ENCODE measurements at places on chromosomes 4 and X.

GRCh38 chr4:97013711-97014110 is 1129.6 kb downstream of the STPG2 start:
- DNase-seq = no peak

GRCh38 chrX:117808426-117808825 is 308.2 kb downstream of the KLHL13 start:
- no peak for DNase-seq

DNA sequence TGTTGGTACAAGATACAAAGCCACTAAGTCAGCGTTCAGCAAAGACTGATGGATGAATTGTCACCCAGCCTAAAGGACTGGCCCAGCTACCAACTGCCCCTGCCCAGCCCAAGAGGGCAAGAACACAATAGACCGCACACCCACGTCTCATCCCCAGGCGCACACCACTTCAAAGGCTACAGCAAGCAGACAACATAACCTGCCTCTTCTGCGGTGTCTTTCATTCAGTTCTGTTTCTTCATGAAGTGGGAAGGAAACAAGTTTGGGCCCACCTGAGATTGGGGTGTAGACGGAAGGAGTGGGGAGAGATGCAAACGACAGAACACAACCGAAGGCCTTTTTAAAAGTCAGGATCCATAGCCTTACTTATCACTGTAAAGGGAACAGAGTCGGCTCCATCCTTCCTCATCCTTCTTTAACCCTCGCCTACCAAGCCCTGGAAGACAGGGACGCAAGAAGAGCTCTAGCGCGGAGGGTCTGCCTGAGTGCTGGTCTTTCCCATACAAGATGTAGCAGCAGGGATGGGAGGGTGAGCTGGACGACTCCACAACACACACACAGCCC is 691 bp downstream of the SCARB2 start:
- no peak for DNase-seq

DNA sequence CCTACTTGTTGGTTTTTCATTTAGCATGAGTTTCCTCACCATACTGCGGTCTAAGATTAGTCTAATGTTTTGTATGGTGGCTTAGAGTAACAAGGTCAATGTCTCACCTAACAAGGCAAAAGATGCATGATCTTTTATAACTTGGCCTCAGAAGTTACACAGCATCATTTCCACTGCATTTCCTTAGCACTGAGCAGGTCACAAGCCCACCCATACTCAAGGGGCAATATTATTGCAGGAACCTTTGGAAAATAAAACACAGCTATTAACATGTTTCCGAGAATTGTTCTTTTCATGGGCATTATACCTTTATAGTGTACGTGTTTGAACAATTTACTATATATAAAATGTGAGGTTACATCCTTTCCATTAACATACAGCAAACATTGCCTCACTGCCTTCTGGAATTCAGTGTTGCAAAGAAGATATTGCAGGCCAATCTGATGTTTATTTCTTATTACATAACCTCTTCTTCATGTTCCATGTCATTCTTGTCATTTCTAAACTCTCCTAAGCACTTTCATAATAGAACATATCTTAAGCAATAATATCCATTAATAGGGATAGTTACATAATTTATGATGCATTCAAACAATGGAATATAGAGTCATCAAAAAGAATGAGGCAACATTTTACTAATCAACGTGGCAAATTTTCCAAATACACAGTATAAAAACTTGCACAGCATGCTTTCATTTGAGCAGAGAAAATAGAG is 153.8 kb downstream of the AREG start:
- no peak for DNase-seq

- DNase-seq = no peak
Observed at GRCh38 chr4:173626277-173626676, 96.2 kb upstream of the HAND2 start.

GRCh38 chr4:186644737-186645261 is 78.9 kb downstream of the FAT1 start:
- DNase-seq = no peak

GRCh38 chr4:188171551-188171950 is 32.3 kb downstream of the TRIML1 start:
- no peak for DNase-seq

GRCh38 chr4:142281999-142282398 is 564.1 kb downstream of the INPP4B start:
- DNase-seq = no peak

DNA sequence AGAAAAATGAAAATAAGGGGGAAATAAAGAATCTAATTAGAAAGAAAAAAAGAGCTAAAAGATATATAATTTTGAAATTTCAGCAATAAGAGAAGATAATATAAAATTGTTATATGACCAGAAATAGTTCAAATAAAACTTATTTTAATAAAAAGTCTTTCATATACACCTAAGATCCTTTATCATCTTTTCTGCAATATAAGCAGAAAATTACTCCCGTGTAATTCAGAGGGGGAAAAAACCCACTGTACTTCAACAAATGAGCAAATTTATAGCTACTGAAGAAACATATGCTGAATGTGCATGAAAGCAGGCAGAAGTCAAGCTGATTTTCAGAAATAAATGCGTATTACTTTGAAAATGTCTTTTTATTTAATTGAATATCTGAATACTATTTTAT is 771.3 kb downstream of the FAT4 start:
- DNase-seq = no peak

GRCh38 chr4:119028296-119028695 is 107.3 kb upstream of the MYOZ2 start:
- no peak for DNase-seq

GRCh38 chr4:15692602-15693001 is 10.3 kb upstream of the BST1 start:
- no peak for DNase-seq

- DNase-seq = no peak
Observed at GRCh38 chrX:97308171-97308570, 424.5 kb downstream of the RPA4 start.

- no peak for DNase-seq
Observed at GRCh38 chrX:63652086-63652765, 132.8 kb downstream of the ARHGEF9 start.

DNA sequence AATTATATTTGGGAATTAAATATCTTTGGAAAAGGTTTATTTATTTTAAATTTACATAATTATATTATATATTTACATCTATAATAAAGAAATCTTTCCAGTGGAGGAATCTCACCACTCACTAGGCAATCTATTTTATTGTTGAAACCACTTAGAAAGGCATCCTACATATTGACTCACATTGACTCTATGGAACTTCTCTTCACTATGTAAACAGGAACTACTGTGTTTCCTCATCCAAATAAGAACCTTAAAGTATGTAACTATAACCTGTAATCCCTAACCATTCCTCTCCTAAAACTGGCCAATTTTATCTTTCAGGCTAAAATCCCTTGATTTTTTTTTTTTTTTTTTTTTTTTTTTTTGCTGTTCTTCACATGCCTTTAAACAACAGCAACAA is 268.7 kb downstream of the MAPK10 start:
- no peak for DNase-seq

GRCh38 chr4:96912716-96913115 is 1072.8 kb downstream of the PDHA2 start:
- no peak for DNase-seq

- DNase-seq = no peak
Observed at GRCh38 chr4:87108142-87108546, 112.3 kb downstream of the KLHL8 start.

DNA sequence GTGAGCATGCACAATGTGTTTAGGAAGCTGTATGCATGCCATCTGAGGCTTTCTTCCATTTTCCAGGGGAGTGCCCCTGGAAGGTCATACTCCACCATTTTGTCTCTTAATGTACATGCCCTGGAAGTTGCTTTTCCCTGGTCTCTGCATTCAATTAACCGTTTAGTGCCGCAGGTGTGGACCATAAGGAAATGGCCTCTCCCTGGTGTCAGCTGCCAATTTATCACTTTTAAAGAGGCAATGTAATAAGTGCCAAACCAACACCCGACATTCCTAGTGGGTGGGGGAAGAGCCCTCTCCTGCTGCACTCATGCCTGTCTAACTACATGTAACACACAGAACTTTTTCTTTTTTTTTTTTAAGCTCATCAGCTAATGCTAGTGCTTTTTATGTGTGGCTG is 7.1 kb upstream of the BST1 start:
- DNase-seq = no peak

DNA sequence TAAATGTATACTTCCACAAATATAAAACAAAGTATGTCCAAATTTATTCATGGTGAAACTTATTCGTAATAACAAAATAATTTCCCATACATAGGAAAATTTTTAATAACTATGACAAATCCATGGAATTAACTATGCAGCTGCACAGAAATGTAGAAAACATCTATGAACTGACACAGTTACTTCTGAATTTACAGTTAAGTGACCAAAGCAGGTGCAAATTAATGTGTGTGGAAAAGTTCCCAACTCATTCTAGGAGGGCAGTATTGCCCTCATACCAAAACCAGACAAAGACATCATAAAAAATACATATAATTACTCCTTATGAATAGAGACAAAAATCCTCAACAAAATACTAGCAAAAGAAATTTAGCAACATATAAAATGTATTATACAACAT is 12.5 kb downstream of the LDOC1 start:
- DNase-seq = no peak

- DNase-seq = no peak
Observed at GRCh38 chrX:64885850-64886249, 90.4 kb downstream of the ZC4H2 start.

DNA sequence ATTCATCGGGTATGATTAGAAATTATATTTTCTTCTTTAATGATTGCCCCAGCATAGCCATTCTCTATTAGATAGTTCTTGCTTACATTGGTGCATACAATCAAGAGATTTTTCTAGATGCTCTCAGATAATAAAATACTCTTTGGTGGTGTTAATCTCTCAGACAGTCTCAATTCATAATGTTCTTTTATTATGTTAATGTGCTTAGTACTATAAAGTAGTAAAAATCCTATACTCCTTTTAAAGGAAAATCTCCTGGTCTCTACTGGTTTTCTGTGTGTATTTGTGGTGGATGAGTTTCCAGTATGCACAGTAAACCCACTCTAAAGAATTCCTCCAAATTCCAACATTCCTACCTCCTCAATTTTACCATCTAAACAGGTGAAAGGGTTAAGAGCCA is 203.5 kb downstream of the FAT4 start:
- no peak for DNase-seq

GRCh38 chr4:3186609-3187008 is 62.4 kb upstream of the MSANTD1 start:
- no peak for DNase-seq

DNA sequence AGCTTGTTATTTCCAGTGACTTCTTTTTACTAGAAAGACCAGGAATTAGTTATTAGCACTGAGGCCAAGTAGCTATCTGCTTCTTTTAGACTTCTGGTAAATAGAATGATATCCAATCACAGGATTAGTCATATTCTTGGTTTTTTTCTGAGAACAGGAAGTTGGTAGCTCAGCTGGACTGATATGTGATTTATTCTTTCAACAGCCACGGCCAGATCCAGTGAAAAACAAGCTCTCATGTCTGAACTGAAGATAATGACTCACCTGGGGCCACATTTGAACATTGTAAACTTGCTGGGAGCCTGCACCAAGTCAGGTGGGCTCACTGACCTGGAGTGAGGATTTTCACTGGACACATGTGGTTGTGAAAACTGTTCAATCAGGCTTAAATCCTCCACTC is 48.6 kb downstream of the PDGFRA start:
- DNase-seq = no peak

DNA sequence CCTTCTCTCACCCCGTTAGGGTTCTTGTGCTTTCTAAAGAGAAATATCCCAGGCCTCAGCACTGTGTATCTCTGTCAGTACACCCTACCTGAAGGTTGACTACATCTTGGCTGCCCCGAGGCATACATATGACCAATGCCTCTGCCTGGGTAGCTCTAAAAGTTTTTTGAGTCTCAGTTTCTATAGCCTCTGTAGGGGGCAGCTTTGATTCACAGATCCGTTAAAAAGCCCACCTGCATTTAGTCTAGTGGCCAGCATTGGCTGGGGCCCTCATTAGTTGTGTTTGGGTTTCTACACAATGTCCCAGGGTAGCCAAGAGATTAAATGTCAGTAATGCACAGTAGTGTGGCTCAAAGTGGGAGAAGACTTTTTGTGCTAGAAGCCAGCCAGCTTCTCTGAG is 151.1 kb downstream of the CFAP299 start:
- no peak for DNase-seq

DNA sequence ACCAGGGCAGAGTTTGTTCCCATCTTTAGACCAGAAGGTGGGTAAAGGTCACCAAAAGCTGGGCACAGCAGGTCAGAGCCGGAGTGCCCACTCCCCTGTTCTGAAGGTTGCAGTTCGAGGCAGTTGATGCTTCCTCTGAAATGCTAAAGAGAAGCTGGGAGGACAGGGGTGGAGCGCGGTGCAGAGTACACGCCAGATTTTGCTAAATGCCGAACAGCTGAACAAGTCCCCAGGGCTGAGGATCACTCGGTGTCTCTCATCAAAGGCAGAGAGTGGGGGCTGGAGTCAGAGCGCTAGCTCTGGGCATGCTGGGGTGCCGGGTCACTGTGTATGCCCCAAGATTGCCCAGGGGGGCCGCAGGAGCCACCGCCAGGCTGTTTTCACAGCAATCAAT is 197.0 kb downstream of the BCOR start:
- no peak for DNase-seq

DNA sequence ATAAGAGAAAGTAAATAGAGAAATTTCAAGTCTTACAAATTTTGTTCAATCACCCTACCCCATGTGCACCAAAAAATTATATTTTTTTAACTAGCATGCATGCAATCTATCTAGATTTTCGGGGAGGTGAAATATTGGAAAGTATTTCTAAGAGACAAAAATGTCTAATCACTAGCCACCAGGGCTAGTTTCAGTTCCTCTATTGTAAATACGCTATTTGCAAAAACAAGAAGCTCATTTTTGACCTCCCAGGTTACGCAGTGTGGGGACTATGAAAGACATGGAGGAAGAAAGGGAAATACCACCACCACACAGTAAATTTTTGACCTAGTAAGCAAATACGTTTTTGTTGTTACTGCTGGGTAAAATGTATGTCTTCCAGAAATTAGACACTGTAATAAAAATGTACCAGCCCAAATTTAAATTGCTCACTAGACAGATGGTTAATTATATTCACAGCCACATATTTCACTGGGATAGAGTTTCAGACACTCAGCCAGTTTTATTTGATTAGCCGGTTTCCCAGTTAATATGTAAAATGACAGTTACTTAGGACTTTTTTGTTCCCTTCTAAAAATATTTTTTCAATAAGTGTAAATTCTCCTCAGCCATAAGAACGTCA is 2.2 kb downstream of the NEXMIF start:
- DNase-seq = no peak

- DNase-seq = no peak
Observed at GRCh38 chrX:68398291-68398690, 35.0 kb downstream of the OPHN1 start.

- DNase-seq = no peak
Observed at GRCh38 chrX:67601771-67602170, 58.0 kb downstream of the AR start.

- no peak for DNase-seq
Observed at GRCh38 chrX:154444755-154445246, 860 bp downstream of the FAM50A start.

- no peak for DNase-seq
Observed at GRCh38 chr4:155197757-155198156, 10.7 kb upstream of the NPY2R start.

GRCh38 chrX:6203462-6204215 is 25.0 kb downstream of the NLGN4X start:
- no peak for DNase-seq

Data from NCI-H187 treated with DMSO at 0.1 percent for 48 hours (cell line).